ENCODE measurements at places on chromosomes 13 and 19.

- H3K4me3 ChIP-seq, result peak overlapping the region; percentile 46
- no peaks in the 10 kb centered on the region for H3K27me3 ChIP-seq
- H3K36me3 ChIP-seq, result no peaks in the 10 kb centered on the region
- H3K27ac ChIP-seq, result peak overlapping the region; percentile 61
- no peak for DNase-seq
- H3K4me1 ChIP-seq, result peaks cover 62% of the 10 kb centered on the region
Observed at GRCh38 chr19:7873304-7874075, 700 bp downstream of the PRR36 start.

GRCh38 chr13:100115693-100116254, 26.9 kb downstream of the PCCA start:
- H3K36me3 ChIP-seq, result no peaks in the 10 kb centered on the region
- H3K27me3 ChIP-seq, result no peaks in the 10 kb centered on the region
- H3K4me3 ChIP-seq, result no peak overlapping the region
- no peaks in the 10 kb centered on the region for H3K4me1 ChIP-seq
- DNase-seq, result no peak

- H3K4me1 ChIP-seq, result no peaks in the 10 kb centered on the region
- H3K27me3 ChIP-seq, result no peaks in the 10 kb centered on the region
- H3K4me3 ChIP-seq, result no peak overlapping the region
Observed at GRCh38 chr13:98524793-98525192, 52.1 kb downstream of the STK24 start.

GRCh38 chr13:75132701-75133695, 349.0 kb downstream of the TBC1D4 start:
- H3K4me1 ChIP-seq, result no peaks in the 10 kb centered on the region
- H3K4me3 ChIP-seq, result no peak overlapping the region
- H3K27me3 ChIP-seq, result no peaks in the 10 kb centered on the region
- no peaks in the 10 kb centered on the region for H3K36me3 ChIP-seq
- H3K27ac ChIP-seq, result no peak overlapping the region

DNA sequence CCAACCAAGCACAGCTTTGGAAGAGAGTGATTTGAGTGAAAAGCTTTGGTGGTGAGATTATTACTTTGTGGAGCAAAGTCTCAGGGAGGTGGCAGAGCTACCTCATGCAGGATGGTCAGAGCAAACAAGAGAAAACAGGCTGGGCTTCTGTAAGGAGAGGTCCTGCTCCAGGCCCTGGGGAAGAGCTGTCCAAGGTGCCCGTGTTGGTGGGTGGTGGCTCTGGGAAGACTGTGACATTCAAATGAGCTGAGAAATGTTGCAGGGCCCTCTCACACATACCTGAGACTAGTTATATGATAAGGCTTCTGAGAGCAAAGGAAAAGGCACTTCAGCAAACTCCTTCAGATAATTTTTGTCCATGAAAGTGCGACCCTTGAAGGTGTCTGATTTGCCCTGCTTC, 205.5 kb upstream of the SOX21 start:
- peaks cover 43% of the 10 kb centered on the region for H3K27me3 ChIP-seq
- no peaks in the 10 kb centered on the region for H3K4me1 ChIP-seq
- no peaks in the 10 kb centered on the region for H3K36me3 ChIP-seq
- H3K27ac ChIP-seq, result no peak overlapping the region

GRCh38 chr13:98476106-98476505, 100.8 kb downstream of the STK24 start:
- H3K4me1 ChIP-seq, result peaks cover 53% of the 10 kb centered on the region
- H3K36me3 ChIP-seq, result peaks cover 38% of the 10 kb centered on the region
- no peak for DNase-seq
- no peaks in the 10 kb centered on the region for H3K27me3 ChIP-seq
- peak overlapping the region; percentile 30 for H3K4me3 ChIP-seq

- H3K4me3 ChIP-seq, result no peak overlapping the region
- no peaks in the 10 kb centered on the region for H3K36me3 ChIP-seq
Observed at GRCh38 chr13:39910833-39911232, 255.4 kb downstream of the COG6 start.

GRCh38 chr13:113822266-113822665, 41.6 kb downstream of the GAS6 start:
- no peak overlapping the region for H3K4me3 ChIP-seq
- no peak overlapping the region for H3K27ac ChIP-seq
- no peaks in the 10 kb centered on the region for H3K27me3 ChIP-seq

DNA sequence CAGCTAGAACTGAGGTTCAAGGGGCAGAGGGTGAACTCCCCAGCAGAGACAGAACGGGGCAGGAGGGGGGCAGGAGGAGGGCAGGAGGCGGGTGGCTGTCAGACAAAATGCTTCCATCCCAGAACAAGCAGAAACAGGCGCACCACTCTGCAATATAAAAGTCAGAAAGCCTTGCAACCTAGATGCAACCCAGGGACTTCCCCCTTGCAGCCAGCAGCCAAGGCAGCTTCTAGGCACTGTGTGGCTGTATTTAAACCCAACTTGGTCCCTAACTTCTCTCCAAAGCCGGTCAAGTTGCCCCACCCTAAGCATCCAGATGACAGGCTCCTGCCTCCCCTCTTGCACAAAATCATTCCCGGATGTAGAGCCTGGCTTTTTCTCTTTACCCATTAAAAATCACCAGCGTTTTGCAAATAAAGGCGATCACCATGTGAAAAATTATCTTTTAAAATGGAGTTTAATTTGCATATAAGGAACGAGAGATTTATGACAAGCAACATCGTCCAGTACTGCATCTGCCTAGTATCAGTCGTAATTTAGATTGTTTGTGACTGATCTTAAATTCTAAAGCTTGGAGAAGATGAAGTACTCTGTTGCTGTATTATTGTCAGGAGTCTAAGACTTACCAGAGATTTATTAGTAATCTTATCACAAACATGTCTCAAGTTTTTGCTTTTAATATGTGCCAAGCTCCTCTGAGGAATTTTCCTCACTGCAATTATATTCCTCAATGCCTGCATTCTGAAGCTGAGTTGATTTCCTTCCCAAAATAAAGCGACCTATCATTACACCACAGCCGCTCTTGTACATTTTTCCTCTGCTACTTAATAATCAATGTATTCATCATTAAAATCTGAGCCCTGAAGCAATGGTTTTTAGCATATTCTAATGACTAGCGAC, 307.1 kb upstream of the ZNF507 start:
- no peak overlapping the region for H3K27ac ChIP-seq
- H3K4me1 ChIP-seq, result no peaks in the 10 kb centered on the region
- DNase-seq, result no peak
- H3K27me3 ChIP-seq, result no peaks in the 10 kb centered on the region
- H3K4me3 ChIP-seq, result no peak overlapping the region
